LHCN-M2 (cell line): ENCODE measurements at places on chromosomes 2 and 18.
A peak's percentile ranks its signal among the peaks of the same experiment; 100 is the strongest.

DNA sequence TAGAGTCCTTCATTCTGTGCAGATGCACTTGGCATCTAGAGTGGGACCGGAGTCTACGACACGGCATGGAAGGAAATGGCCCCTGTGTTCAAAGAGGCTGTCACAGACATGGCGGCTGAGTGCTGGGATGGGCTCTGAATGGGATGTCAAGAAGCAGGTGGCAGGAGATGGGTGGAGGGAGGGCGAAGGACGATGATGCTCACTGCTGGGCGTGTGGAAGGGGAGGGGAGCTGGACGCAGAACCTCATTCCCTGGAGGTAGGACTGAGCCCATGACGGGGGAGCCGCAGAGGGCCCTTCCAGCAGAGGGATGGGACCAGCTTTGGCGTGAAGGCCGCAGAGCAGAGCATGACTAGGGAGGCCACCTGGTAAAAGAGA lies 18.8 kb upstream of the ALPI start:
- DNase-seq: no peak

- DNase-seq: peak; percentile 39
Measured at GRCh38 chr18:68056936-68057335, 540.4 kb upstream of the DSEL start.

- DNase-seq: no peak
Measured at GRCh38 chr2:48162742-48163141, 256.4 kb upstream of the FBXO11 start.

DNA sequence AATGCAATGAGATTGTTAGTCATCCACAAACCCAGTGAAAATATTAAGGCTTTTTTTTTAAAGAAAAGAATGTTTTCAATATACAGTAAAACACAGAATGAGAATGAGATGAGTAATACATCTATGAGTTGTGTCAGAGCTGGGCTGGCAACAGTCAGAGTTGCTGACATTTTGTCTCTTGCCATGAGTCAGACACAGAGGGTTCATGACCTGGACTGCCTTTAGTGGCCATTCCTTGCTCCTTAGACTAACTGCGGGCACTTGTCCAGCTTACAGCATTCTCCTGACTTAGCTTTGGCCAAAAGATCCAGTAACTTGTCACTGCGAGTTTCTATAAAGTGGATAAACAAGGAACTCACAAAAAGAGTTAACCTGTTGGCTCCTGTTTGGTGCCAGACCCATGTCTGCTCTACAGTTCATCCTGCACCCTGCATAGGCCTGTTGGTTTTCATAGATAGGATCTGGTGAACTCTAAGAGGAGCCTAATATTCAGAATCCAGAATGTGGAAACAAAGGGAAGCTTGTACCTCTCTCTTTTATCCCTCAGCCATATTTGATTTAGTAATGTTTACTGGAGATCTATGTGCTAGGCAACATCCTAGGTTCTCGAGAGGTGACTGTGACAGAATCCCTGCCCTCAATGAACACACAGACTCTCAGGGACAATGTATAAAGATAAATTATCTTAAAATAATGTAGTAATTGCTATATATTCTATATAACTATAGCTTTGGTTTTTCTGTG lies 391.5 kb upstream of the VWC2L start:
- DNase-seq: peak; percentile 97

DNA sequence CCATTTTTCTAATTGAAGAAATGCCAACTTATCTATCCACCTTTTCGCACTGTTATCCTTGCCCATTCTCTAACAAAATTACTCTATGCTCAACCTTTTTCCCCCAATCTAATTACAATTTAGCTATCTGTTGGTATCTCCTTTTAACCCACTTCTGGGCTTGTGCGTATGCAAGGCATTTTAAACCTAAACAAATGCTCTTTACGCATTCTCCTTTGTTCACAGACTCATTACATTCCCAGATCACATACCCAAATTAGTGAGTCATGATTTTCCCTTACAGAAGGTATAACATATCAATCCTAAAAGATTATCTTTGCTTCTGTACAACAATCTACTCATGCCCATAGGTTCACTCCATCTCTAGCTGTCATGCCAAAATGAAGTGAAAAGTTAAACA lies 71.7 kb upstream of the LYPD1 start:
- DNase-seq: no peak

GRCh38 chr2:28904295-28904694 lies 9.8 kb downstream of the WDR43 start:
- DNase-seq: peak; percentile 53

DNA sequence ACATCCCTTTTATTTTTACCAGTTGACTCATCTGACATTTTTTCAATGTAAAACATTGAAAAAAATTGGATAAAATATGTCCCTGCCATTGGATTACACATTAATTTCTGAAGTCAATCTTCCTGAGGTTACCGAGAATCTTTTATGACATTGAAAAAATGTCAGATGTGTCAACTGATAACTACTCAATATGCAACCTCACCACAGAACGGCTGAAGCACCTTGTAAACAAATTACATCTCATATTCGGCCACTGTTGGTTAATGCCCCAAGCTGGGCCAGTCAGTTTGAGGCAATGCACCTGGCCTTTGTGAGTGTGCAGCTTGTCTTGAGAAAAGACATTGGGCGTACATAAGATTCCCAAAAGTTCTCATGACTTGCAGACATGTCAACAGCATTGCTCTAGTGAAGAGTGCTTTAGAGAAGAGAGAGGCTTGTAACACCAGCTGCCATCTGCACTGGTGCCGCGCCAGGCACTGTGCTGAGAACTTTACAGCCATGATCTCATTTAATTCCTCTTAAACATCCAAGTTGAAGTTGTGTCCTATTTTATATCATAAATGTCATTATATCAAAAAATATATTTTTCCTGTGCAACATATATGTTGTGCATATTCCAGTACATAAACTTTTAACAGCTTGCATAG lies 112.7 kb upstream of the SLC35G4 start:
- DNase-seq: no peak

- DNase-seq: no peak
Measured at GRCh38 chr2:220876080-220876824, 695.9 kb downstream of the EPHA4 start.
